ENCODE measurements at places on chromosomes 7 and 10.

DNA sequence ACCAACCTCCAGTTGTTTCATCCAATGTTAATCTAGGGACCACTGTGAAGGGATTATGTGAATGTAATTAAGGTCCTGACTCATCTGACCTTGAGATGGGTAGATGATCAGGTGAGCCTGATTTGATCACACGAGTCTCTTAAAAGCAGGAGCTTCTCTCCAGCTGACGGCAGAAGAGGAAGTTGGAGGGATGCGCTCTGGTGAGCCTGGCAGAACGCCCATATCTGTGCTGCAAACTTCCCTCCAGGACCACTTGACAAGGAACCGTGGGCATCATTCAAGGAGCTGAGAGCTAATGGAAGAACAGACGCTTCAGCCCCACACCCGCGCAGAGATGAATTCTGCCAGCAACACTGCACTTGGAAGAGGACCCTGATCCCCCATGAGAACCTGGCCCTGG is 642.4 kb downstream of the TNS3 start:
- DNase-seq: no peak

GRCh38 chr10:43901744-43902504 is 253.2 kb upstream of the ZNF32 start:
- DNase-seq: no peak

- DNase-seq: no peak
These were observed 15.2 kb downstream of the CALML5 start for GRCh38 chr10:5484205-5484604.

DNA sequence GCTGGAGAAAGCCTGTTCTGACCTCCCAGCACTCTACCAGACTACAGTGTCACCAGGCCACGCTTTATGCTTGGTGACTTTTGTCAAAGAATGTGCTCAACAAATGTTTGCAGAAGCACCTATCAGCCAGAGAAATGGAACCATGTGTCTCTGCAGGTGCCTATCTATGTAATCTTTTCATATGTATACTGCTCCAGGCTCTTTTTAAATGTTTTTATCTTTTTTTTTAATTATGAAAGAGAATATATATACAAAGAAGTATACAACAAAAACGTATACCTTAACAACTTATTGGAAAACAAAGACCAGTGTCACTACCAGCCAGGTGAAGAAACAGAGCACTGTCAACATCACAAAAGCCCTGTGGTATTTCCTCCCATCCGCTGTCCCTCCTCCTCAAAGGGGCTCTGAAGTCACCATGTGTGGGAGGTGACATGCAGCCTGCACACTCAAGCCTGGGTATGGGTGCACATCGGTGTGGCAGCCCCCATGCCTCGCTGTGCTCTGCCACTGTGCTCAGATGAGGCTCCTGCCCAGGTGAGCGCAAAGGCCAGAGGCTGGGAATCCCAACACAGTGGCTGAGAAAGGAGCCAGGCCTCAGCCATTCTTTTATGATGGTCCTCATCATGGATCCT is 120.6 kb downstream of the CLEC2L start:
- no peak for DNase-seq

DNA sequence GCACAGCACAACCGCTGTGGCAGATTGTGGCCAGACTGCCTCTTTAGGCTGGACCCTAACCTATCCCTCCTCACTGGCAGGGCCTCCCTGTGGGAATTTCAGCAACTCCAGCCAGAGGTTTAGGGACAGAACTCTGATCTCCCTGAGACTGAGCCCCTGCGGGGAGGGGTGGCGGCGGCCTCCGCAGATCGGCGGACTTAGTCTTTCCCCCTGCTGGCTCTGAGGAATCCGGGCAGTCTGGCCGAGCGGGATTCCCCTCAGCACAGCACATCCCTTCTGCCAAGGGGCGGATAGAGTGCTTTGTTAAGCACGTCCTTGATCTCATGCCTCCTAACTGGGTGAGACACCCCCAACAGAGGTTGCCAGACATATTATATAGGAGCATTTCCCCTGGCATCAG is 224.2 kb upstream of the NPY start:
- no peak for DNase-seq

- no peak for DNase-seq
These were observed 587 bp upstream of the UNCX start for GRCh38 chr7:1232103-1232466.

DNA sequence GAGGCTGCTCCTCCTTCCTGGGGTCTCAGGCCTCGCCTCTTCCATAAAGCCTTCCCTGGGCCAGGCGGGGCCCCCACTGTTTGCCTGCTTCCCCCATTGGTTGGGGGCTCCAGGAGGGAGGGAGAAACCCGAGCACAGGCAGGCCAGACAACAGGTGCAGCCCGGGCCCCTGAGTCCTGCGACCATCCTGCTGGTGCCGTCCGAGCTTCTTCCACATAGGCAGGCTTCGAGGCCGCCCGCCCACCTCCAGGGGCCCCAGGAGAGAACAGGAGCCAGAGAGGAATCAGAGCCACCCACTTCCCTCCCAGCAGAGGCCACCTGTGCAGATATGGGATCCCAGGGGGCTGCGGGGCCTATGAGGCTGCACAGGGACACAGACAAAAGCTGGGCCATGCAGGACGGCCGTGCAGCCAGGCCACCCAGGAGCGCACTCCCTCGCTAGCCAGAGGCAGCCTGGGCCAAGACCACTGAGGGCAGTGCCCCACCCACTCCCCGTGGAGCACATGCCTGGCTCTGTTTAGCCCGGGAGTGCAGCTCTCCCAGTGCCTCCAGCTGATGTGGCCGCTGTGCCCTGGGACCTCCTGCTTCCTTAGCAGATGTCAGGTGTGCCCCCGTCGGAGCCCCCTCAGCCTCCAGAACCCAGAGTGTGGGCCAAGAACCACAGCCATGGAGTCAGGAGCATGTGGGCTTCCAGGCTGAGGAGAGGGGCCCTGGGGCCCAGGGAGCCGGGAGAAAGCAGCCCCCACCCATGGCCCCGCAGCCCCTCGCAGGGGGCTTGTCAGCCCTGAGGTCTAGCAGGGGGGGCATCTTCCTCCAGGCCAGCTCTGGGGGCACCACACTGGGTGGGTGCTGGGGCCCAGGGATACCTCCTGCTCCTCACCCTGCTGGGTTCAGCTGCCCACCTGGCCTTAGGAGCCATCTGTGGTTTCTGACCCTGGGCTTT is 59.9 kb upstream of the INPP5A start:
- DNase-seq: no peak

- DNase-seq: no peak
These were observed 16.5 kb downstream of the MGMT start for GRCh38 chr10:129483430-129484010.

DNA sequence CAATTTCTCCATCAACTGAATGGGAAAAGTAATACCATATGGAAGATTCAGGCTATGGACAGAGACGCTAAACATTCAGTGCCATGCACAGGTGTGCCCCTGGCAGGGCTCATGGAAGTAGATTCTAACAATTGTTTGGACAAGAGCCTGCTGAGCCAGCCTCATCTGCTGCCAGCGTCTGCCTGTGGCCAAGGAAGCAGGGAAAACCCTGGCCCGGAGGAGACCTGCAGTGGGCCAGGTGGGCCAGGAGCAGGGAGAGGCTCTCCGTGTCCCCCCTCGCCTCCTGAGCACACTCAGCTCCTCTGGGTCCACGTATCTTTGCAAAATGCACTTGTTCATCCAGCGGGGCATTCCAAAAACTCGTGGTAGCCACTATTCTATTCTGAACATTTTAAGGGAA is 130.1 kb downstream of the TCERG1L start:
- no peak for DNase-seq

- DNase-seq: peak; percentile 48
These were observed at the start of gene SLK for GRCh38 chr10:103966671-103967447. Gene SLK (plus strand): TSS chr10:103967140. CDS start chr10:103967746, 606 bp downstream.

GRCh38 chr7:147096629-147097028 is 980.0 kb downstream of the CNTNAP2 start:
- no peak for DNase-seq

DNA sequence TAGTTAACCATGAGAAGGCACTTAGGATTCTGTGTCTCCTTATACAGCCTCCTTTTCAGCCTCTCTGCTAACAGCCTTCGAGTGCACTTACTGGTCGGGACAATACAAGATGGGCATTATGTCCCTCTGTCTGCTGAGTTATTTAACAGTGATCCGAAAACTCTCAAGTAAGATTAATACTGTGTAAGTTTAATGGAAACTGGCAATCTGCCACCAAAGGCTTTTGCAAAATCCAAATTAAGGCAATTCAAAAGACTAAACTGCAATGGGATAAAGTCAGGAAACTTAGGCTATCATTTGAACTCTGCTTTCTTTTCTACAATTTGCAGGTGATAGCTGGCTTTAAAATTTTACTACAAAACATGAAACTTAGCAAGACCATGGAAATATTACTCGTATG is 477.8 kb downstream of the TFEC start:
- DNase-seq: no peak

GRCh38 chr10:4755286-4755989 is 70.6 kb upstream of the AKR1E2 start:
- no peak for DNase-seq

DNA sequence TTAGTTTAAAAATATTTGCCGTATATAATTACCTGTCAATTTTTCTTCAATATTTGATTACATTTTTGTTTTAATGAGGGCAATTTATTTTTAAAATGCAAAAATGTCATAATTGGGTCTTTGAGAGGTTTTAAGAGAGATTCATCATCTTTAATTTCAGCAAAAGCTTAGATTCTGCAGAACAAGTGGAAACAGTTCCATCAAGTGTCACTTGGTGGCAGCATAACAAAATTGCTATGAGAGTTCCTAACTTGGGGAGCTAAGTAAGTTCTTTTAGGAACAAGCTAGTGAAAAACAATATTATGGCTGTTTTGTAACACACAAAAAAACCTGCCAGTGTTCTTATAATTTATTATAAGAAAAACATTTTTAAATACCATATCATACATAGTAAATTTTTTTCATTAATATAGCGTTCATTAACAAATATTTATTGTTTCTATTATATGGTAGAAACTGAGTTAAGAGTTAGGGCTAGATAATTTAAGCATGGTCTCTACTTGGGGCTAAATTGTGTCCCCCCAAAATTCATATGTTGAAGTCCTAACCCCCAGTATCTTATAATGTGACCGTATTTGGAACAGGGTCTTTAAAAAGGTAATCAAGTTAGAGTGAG is 155.2 kb downstream of the MAGI2 start:
- DNase-seq: no peak

DNA sequence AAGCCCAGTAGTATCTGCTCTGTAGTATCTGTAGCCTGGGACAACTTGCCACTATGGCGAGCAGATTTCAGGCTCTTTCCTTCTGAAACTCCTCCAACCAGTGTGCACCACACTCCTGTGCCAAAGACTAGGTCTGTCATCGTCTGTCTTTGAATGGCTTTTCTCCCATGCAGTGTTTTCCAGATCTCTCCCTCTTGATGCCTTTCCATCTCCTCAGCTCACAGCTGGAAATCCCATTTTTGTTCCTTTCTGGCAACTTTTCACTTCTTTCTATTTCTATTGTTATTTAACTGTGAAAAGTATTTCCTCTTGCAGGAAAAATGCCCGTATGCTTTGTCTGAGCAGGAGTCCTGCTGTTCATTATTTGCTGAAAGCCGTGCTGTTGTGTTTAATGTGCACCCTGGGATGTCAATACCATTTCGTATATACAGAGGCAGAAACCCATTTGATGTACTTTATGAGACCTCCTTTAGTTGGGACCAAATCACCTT is 373.7 kb downstream of the PHTF2 start:
- no peak for DNase-seq

DNA sequence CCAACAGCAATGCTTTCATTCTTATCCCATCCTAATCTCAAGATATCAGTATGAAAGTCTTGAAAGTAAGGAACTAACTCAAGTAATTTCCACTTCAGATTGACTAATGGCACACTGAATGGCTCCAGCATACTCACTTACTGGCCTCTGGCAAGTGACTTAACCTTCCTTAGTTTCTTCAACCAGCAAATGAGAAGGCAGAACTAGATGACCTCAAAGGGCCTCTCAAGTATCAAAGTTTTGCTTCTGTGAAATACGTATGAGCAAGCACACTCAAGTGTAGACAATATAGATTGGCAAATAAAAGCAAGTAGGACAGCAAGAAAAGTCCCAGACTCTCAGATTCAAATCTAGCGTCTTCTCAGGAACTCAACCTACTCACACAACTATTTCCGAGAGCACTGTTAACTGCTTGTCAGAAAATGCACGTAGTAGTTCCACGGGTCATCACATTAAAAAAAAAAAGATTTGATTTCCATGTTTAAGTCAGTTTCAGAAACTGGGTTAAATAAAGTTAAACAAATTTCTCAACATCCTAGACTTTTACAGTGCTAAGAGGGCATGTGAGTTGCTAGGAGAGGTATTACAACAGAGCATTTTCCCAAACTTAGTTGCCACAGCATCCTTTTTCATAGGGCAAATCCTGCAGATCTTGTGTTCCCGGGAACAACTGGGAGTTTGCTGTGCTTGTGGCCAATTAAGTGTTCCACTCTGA is 276.9 kb upstream of the KLF14 start:
- DNase-seq: no peak

- no peak for DNase-seq
These were observed 20.0 kb upstream of the GPR146 start for GRCh38 chr7:1024331-1024841.

GRCh38 chr7:13953368-13953767 is 36.1 kb downstream of the ETV1 start:
- DNase-seq: no peak

- DNase-seq: no peak
These were observed 11.2 kb upstream of the PRTFDC1 start for GRCh38 chr10:24963521-24964041.

- no peak for DNase-seq
These were observed 813.2 kb upstream of the AUTS2 start for GRCh38 chr7:68785036-68785435.

- no peak for DNase-seq
These were observed 134.7 kb downstream of the SVIL start for GRCh38 chr10:29499993-29500537.

DNA sequence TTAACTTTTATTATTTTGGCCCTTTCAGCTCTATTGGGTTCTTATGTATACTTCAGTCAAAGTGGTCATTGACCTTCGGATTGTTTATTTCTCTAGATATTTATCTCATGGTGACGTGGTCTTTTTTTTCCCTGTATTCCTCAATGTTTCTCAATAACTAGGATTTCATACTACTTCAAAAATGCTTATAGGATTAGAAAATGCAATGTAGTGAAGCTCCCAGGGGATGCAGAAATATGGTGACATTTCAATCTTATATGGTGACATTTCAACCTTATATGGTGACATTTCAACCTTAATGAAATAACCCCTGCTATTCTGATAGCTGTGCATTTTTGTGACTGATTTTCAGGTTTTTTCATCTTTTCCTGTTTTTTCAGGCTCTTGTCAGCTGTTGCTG is 51.4 kb downstream of the CHRM2 start:
- no peak for DNase-seq

- DNase-seq: no peak
These were observed 94.9 kb downstream of the CHST15 start for GRCh38 chr10:123998197-123999141.

- DNase-seq: no peak
These were observed 589 bp upstream of the ZFAND4 start for GRCh38 chr10:45673074-45673648.

DNA sequence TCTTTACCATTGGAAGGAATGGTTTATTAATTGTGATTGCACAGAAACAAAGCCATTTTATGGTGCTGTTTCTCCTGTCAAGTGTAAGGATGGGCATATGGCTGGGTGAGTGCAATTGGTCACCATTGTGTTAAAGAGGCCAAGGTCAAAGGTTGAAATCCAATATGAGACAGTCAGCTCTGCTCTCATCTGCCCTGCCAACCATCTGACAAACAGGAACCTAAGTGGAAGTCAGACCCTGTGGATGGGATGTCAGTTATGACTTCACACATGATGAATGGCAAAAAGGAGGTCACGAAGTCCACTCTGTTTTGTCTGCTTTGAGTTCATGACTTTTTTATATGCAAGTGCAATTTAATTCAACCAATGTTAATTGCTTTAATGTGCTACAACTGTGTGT is 172.7 kb upstream of the TMEM229A start:
- no peak for DNase-seq
